CD4-positive, alpha-beta T cell (primary cell): ENCODE measurements at places on chromosomes 2 and 18.

- DNase-seq: peak; percentile 46
These were observed 636 bp downstream of the ARL4C start for GRCh38 chr2:234496055-234496834.

GRCh38 chr2:223121283-223121682, 69.3 kb downstream of the KCNE4 start:
- DNase-seq: no peak

DNA sequence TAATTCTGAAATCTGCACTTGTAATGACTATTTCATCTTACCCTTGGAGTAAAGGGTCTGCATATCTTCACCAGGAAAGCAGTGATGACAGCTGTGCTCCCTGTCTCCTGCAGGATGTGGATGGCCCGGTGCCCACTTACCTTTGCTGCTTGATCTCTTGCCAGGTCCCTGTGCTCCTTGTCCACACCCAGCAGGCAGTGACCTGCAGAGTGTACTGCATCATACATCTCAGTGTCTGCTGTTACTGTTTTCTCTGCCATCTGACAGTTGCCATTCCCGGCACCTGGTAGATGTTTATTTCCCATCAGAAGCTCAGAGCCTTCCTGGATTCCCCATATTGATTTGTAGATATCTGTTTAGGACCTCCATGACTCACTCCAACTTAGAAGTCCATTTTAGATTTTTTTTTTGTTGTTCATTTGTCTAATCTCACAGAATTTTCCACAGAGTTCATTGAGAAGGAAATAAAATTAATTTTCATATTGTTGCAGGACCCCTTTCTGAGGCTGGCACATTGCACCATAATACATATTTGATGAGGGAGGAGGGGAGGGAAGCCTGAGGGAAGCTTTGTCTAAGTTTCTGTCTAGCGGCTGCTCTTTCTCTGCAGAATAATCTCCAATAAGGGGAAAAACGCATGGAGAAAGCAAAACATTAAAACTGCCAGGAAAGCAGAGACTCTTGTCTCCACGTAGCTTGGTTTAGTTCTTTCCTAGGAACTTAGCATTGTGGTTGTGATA, 697.5 kb upstream of the RAB6C start:
- DNase-seq: no peak

DNA sequence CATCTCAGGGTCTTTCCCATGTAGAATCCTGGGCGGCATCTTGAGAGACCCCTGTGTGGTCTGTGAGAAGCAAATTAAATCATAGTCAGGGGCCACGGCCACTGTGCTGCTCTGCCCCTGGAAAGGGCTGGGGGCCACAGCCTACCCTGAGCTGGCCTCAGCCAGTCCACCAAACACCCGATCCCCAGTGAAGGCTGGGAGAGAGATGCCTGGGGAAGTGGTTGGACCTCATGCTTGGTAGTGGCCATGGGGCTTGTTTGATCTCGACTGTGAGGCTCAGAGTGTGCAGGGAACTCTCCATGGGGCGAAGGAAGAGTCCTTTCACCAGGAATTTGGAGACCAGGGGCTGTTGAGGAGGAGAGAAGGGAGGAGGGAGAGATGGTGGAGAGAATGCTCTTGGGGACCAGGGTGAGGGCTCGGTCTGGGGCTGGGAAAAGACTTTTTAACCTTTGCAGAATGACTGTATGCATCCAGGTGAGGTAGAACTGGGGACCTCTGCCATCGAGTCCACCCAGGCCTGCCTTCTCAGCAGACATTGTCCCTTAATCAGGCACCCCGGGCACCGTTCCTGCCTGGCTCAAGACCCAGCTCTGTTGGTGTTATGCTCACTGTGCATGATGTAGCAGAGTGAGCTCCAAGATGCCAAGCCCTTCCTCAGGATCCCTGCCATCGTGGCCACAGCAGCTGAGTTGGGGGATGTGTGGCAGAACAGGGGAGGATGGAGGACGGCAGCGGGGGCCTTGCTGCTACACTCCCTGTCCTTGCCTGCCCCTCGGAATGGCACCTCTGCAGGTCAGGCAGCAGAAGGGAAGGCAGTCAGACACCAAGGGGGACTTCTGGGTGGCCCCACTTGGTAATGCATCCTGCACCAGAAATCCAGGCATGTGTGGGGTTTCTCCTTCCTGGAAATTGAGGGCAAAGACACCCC, 249.9 kb downstream of the DYSF start:
- DNase-seq: peak; percentile 29

DNA sequence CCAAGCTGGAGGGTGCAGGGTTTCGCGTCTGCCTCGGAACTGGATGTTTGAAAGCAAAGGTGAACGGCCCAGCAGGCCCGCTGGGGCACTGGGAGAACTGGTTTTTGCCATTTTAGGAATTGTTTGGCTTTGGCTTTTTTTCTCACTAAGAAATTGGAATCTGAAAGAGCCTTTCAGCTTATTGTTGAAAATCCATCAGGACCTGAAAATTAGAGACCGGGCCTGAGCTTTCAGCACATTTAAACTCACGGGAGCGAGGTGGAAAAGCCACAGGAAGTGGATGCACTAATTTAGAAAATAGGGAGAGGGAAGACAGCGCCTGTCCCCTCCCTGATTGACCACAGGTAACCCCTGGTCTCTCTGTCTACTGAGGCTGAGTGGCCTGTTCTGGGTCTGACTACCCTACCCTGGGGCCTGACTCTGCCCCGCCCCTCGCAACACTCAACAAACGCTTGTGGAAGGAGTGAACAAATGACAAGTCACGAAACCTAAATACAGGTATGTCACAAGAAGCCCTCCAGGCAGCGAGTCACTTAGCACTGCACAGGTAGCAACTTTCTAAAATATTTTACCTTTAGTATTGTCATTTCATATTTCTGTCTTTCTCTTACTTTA, 100.3 kb upstream of the MBOAT2 start:
- DNase-seq: no peak

DNA sequence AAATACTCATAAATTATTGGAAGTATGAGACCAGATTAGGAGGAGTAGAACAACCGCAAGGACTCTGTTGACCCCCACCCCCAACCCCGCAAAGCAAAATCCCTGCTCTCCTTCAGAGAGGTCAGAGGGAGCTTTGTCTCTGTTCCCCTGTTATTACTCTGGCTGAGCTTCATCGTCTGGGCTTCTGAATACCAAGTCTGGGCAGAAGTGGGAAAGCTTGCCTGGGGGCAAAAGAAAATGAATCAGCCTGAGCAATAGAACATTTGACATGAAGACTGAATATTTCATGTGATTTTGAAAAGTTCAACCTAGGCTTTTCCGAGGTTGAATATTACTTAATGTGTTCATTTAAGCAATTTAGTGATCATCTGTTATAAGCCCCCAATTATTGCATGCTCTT, 114.6 kb upstream of the ARHGAP28 start:
- DNase-seq: no peak

DNA sequence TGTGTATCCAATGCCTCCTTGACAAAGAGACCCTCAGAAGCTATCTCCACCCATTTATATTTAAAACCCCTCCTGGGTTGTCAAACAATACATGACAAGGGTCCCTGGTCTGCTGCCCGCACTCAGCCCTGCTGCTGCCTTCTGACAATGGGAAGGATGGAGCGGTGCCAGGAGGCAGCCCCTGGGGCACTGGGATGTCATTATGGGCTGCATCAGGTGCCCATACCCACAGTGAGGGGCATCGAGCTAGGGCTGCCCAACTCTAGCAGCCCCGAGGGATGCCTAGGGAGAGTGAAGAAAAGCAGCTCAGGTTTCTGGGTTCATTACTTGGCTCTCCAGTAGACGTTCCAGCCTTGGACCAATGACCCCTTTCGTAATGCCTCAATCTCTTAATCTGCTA, 301.7 kb downstream of the ALK start:
- no peak for DNase-seq

- DNase-seq: no peak
These were observed 361.2 kb upstream of the SOX11 start for GRCh38 chr2:5330961-5331360.

DNA sequence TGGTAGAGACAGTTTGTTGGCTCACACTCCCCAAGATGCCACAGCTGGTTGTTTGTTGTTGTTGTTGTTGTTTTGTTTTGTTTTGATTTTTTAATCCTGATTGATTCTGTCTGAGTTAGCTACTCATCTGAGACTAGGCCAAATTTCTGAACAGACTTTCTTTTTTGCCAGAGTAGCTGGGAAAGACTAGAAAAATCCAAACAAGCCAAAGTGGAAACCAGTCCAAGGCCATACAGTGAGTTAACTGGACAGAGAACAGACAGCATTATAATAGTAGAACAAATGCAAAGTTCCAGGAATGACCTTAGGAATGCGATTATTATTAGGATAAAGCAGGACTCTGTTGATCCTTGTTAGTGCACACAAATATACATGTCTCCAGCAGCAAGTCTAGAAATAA, 43.8 kb upstream of the CYP26B1 start:
- DNase-seq: no peak

DNA sequence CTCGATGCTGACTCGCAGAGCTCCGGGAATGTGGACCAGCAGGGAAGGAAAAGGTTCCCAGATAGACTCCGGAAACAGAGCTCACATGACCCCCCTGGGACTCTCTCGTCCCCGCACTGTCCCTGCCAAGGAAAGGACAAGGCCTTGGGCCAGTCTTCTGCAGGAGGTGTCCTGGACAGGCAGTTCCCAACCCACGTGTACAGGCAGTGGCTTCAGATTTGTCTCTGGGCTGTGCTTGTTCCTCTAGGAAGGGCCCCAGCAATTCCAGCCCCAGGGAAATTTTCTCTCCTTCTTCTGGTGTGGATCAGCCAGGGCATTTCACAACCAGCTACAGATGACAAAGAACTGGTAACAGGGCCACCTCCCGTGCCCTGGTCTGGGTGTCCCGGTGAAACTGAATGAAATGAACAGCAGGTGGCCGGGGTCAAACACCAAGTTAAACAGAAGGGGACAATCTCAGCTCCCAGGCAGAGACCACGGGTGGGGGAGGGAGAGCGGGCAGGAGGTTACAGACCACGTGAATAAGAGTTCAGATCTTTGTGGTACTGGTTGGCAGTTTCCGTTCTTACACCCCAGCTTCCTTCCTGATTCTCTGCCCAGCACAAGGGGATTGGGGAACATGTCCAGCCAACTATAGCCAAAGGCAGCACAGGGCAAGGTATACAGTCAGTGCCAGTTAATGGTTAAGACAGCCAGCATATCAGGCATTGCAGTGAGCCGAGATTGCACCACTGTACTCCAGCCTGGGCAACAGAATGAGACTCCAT, 52.2 kb upstream of the CAB39 start:
- DNase-seq: no peak

DNA sequence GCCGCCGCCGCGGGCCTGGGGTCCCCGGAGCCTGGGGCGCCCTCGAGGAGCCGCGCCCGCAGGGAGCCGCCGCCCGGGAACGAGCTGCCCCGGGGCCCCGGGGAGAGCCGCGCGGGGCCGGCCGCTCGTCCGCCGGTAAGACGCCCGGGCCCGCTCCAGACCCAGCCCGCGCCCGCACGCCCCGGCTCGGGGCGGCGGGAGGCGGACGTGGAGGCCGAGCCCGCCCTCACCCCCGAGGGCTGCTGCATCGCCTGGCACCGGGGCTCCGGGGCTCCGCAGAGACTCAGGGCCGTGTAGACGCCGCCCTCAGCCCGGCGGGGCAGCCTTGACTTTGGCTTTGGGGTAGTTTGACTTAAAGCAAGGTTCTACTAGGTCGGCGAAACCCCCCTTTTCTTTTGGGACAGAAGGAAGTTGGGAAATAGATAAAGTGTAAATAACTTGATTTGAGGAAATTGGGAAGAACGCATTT, 335 bp downstream of the ERFE start:
- no peak for DNase-seq

GRCh38 chr2:198861080-198861479, 596.7 kb downstream of the SATB2 start:
- DNase-seq: no peak

DNA sequence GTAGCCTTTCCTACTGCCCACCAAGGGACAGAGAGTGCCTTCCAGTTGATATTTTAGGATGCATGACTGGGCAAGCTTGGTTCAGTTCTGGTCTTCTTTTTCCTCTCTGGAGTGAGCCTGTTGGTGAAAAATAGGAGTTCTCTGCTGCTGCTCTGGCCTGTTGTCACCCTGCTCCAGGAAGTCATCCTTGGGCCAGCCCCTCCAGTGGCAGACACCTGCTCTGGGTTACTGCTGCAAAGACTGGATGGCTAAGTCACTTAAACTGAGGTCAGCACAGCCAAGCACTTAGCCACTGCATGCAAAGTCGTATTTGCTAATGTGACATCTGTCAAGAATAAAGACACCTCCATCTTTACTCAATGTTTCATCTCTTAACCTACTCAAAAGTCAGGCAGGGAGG, 219.6 kb upstream of the ID2 start:
- no peak for DNase-seq

- no peak for DNase-seq
These were observed at the start of gene CDH19 for GRCh38 chr18:66603941-66604627. Gene CDH19 (minus strand): TSS chr18:66604090. CDS start chr18:66572204, 31,886 bp downstream.

- no peak for DNase-seq
These were observed 81.3 kb downstream of the STRADB start for GRCh38 chr2:201532686-201533304.

DNA sequence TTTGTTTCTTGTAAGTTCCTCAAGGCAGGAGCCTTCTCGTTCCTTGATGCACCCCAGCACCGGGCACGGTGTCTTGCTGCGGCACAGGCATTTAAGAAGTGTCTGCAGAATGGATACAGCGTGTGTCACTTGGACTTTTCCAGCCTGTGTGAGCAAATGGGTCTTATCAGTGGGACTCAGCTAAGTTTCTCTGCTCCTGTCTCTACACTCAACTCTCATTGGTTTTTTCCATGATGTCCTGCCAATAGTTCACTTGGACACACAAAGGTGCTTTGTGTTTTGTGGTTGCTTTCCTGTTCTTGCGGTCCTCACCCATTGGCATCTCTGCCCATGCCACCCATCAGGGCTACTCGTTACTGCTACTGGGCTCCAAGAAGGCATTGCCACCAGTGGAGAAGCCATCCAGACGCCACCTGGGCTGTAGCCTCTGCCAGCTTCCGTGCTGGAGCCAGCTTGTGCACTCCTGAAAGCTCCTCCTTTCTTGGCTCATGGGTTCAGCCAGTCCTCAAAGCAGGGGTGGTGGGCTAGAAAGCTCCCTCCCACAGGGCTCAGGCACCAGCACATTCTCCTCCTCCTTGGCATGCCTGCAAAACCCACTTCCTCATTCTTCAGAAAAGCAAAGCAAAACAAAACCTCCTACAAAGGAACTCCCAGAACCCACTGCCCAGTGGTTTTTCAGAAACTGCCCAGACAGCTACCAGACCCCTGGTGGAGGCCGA, 41.4 kb downstream of the IL1R2 start:
- DNase-seq: peak; percentile 3

- DNase-seq: no peak
These were observed 1.3 kb downstream of the CPS1 start for GRCh38 chr2:210557721-210558120.

DNA sequence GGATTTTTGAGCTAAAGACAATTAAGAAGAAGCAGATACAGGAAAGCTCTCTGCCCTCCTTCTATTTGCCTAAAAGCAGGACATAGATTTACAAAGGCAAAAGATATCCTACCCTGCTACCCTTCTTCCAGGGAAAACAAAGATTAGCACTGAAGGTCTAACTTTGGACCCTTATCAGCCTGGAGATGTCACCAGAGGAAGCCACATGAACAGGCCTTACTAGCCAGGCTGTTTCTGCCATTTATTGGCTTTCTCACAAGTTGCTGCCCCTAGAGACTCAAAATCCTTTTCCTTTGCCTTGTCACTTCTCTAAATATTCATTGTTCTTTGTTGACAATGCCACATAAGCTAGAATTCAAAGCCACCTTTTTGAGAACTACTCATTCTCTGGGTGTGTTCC, 147.3 kb downstream of the B3GNT2 start:
- DNase-seq: no peak
